ENCODE measurements at places on chromosomes 13 and 19. TPM values are rescaled to one million over a fixed set of nuclear protein-coding genes. Genes with fewer than 3 reads are reported as not detected.
A peak's percentile ranks its signal among the peaks of the same experiment; 100 is the strongest.

Gene RXFP2
- 1.9 TPM for total RNA-seq

Gene DAND5
- 1.2 TPM for total RNA-seq

Gene MBD3L3
- total RNA-seq, result not detected

Gene CYP4F8
- total RNA-seq, result not detected

Gene SNRPA
- total RNA-seq, result 68.4 TPM

Gene ZNF799
- 22.6 TPM for total RNA-seq

- no peak for DNase-seq
Observed at GRCh38 chr19:4370418-4371041, 27.2 kb downstream of the MPND start.

DNA sequence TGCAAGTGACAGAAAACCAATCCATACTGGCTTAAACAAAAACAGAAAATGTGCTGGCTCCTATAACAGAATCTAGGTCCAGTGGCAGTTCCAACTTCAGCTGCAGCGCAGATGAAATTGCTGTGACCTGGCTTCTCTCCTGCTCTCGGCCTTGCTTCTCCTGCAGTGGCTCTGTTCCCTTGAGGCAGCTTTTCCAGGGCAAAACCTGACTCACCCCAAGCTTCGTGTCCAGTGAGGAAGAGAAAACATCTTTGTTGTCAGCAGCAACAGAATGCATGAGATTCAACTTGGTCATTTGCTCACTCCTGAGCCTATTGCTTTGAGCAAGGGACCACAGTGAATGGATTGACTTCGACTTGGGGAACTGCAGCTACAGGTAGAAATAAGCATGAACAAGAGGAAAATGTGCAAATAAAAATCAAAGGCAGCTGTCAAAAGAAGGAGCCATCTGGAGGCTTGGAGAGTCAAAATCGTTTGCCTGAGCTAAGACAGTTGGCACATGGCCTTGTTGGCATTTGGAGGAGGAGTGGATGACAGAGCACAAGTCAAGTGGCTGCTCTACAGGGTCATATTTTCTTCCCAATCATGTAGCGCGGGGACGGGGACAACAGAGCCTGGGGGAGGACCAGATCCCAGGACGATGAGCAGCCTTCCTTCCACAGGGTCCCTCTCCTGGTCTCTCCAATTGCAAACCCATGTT lies 523.4 kb downstream of the FGF9 start:
- DNase-seq, result no peak

- DNase-seq, result no peak
Observed at GRCh38 chr19:31271306-31271911, 77.8 kb downstream of the TSHZ3 start.

- DNase-seq, result no peak
Observed at GRCh38 chr19:44435441-44435840, 12.8 kb downstream of the ZNF229 start.

GRCh38 chr13:111595791-111596190 lies 275.3 kb downstream of the TEX29 start:
- DNase-seq, result no peak

DNA sequence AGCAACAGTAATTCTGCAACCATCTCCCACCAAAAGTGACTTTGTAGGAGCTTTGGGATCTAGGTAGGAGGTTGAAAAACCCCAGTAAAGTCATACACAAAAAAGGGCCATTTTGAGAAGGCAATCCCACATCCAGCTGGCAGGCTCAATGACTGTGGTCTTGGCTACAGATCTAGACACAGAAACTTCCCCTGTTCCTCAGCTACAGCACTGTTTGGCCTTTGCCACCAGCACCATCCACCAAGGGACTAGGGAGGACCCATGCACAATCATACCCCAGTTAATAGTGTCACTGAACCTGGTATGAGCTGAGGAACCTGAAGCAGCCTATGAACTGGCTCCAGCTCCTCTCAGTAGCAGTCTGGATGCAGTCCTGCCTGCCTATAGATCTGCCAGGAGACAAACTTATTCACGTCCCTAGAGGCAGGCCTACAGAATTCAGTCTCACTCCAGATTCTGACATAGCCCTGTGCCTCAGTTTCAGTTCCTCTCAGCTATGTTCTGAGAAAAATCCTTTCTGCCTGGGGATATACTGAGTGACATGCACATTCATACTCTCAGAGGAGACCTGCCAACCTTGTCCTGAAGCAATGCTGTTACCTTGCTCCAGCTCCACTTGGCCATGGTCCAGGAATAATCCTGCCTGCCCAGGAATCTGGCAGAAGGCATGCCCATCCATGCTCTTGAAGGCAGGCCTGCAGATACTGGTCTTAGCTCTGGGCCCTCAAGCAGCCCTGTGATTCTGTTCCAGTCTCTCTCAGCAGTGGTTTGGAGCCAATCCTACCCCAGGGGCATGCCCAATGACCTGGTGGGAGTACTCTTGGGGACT lies 2048.3 kb upstream of the PCDH20 start:
- DNase-seq, result no peak

- DNase-seq, result peak; percentile 92
Observed at GRCh38 chr19:47598407-47599349, 10.3 kb upstream of the BICRA start.

DNA sequence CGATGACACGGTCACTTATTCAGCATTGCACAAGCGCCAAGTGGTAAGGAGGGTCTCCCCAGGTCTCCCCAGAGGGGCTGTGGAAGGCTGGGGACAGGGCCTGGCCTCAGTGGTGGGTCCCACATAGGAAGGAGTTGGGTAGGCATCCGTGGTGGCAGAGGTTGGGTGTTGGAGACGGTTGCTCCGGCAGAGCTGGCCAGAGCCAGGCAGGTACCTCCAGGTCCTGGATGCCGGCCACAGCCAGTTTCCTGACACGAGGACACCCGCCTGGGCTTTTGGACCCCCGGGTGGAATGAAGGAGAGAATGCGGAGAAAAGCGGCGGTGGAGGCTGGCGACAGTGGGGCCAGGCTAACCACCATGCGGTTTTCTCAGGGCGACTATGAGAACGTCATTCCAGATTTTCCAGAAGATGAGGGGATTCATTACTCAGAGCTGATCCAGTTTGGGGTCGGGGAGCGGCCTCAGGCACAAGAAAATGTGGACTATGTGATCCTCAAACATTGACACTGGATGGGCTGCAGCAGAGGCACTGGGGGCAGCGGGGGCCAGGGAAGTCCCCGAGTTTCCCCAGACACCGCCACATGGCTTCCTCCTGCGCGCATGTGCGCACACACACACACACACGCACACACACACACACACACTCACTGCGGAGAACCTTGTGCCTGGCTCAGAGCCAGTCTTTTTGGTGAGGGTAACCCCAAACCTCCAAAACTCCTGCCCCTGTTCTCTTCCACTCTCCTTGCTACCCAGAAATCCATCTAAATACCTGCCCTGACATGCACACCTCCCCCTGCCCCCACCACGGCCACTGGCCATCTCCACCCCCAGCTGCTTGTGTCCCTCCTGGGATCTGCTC lies 1.3 kb upstream of the FFAR1 start:
- no peak for DNase-seq

- DNase-seq, result peak; percentile 97
Observed at GRCh38 chr19:44635581-44636438, 7.9 kb upstream of the PVR start.

- no peak for DNase-seq
Observed at GRCh38 chr19:24048261-24048660, 38.7 kb upstream of the ZNF254 start.

GRCh38 chr13:111850458-111850857 lies 216.5 kb upstream of the SOX1 start:
- DNase-seq, result no peak

DNA sequence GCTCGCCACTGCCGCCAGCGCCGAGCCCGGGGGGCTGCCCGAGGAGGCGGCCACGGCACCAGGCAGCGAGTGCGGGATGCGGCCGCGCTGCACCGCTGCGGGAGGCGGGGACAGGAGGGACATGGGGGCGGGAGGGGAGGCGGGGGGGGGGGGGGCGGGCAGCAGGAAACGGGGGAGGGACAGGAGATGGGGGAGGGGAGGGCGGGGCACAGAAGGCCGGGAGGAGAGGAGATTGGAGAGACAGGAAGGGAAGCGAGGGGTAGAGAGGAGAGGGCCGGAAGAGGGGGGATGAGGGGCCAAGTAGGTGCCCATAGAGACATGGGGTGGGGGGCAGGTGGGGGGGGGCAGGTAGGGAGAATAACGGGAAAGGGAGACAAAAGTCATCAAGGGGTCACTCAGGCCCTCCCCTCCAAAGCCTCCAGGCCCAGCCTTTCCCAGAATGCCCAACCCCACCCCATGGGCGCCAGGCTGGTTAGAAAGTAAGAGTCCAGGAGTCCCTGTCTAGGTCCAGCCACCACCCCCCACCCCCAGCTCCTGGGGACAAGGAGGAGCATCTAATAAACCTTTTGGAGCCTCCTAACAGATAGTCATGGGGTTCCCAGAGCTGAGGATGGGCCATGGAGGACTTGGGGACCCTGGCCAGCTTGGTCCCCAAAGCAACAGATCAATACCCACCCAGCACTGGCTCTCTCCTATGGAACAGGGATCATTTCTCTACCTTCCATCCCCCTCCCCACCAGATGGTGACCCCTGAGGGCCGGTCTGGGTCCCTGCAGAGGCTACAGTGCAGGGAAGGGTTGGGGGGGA lies 9.5 kb downstream of the NR2F6 start:
- DNase-seq, result no peak

- no peak for DNase-seq
Observed at GRCh38 chr19:45952341-45952685, 21.4 kb downstream of the NOVA2 start.
